ENCODE measurements at places on chromosomes 6 and 20.

DNA sequence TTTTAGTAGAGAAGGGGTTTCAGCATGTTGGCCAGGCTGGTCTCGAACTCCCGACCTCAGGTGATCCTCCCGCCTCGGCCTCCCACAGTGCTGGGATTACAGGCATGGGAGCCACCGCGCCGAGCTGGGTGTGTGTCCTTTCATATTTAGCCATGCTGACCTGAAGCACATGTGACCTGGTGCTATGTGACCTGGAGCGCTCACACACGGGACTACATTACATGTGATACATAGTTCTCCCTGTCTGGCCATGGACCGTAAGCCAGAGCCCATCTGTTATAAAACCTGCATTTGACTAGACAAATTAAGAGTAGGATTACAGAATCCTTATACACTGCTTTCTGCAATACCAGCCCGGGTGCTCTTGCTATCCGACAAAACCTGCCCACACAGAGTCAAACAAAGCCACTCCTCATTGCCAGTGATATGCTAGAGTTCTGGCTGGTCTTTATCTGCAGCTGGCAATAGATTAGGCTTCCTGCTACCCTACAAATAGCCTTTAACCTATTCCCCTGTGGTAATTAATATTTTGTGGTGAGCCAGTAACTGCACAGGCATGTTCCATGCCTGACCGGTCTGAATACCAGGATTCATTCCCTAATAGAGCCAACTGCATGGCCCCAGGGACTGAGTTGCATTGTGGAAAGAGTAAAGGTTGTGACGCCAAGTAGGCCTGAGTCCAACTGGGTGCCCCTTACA, 26.3 kb upstream of the FAM50B start:
- DNase-seq, result no peak

DNA sequence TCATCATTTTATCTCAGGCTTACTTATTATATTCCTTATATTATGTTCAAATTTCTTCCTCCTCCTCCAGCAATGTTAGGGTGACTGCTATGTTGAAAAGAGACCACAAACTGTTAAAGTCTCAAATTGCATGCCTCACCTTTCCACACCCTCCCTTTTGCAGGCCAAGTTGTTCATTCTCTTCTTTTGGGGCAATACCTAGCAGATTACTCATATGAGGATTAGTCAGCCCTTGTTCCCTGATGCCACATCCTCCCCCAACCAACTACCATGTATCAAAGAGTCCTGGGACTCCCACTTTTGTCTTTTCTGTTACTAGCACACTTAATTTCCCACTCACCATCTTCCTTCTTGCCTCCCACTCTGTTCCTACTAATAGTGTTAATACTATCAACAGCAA, 434.7 kb downstream of the BCKDHB start:
- no peak for DNase-seq

GRCh38 chr20:19269737-19270340, 57.4 kb downstream of the SLC24A3 start:
- no peak for DNase-seq

GRCh38 chr20:33796907-33797544, 14.1 kb upstream of the CHMP4B start:
- no peak for DNase-seq

- no peak for DNase-seq
Observed at GRCh38 chr6:55651015-55651414, 72.0 kb upstream of the HMGCLL1 start.

- no peak for DNase-seq
Observed at GRCh38 chr6:25122622-25123237, 156.4 kb upstream of the CARMIL1 start.

DNA sequence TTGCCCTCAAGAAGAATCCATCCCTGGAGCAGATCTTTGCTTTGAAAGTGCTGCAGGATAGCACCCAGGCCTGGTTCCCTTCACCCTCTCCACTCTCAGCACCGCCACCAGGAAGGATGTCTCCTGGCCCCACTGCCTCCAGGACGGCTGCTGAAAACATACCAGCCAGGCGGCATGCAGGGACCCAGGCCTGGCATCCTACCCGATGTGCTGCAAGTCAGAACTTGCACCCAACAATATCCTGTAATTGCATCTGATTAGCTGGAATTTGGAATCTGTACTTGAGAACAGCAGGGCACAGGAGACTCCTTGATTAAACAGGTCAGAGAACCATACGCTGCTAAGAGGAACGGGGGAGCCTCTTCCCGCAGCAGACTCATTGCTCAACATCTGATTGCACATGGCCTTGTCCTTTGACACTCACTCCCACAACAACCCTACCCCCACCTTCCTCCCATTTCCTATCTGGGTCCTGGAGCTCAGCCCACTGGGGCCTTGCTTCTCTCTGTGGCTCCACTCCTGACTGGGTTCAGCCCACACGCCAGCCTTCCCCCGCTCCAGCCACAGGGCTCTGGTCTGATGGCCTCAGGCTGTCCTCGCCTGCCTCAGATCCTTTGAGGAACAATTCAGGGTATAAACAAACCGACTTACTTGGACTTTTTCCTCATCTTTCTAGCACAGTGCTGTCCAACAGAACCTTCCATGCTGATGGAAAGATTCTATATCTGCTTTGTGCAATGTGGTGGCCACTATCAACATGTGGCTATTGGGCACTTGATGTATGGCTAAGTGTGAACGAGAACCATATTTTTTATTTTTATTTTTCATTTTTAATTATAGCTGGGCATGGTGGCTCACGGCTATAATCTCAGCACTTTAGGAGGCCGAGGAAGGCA, 78.0 kb downstream of the FGD2 start:
- DNase-seq, result no peak

- no peak for DNase-seq
Observed at GRCh38 chr6:166749666-166750065, 122.6 kb upstream of the RPS6KA2 start.

DNA sequence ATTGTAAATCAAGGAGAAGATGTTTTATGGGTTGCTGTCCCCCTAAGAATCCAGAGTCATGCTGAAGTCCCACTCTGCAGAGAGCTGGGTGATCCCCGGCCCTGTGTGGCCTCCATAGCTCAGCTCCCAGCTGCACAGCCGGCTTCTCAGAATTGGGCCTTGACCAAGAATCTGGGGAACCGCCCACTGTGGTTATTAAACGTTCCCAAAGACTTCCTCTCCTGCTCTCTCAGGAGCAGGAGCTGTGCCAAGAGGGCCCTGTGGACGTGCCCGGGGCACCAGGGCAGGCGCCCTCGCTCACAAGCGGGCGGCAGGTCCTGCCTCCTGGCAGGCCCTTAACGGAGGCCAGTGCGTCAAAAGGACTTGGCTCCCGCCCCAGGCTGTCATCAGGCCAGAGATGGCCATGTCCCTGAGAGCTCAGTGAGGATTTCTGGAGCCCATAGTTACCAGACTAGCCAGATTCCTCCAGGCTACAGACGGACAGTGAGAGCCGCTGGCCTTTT, 30.4 kb downstream of the ZC3H12D start:
- DNase-seq, result no peak

- no peak for DNase-seq
Observed at GRCh38 chr6:167397712-167398111, 72.8 kb downstream of the TTLL2 start.

DNA sequence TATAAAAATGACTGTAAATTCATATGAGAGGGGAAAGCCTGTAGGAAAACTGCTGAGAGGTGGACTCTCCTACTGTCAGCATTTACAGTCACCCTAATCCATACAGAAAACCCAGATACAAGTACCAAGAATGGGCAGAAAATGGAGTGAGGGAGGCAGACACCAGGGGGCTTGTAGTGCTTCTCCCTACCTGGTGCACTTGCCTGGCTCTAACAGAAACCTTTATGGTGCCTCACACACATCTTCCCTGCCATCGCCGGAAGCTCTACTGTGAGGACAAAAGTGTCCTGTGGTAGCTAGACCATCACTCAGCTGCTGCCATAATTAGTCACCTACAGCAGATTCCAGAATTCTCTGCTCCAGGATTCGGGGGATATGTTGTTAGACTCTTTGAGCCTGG, 441.3 kb downstream of the TFAP2B start:
- DNase-seq, result no peak

GRCh38 chr6:15061908-15062515, 183.9 kb upstream of the JARID2 start:
- no peak for DNase-seq

All from activated CD8-positive, alpha-beta memory T cell treated with anti-CD3 and anti-CD28 coated beads for 4 hours (primary cell).